ENCODE measurements at places on chromosomes 5 and 9.
A peak's percentile ranks its signal among the peaks of the same experiment; 100 is the strongest.

GRCh38 chr9:110619831-110620230, 40.3 kb upstream of the SVEP1 start:
- no peak for DNase-seq

DNA sequence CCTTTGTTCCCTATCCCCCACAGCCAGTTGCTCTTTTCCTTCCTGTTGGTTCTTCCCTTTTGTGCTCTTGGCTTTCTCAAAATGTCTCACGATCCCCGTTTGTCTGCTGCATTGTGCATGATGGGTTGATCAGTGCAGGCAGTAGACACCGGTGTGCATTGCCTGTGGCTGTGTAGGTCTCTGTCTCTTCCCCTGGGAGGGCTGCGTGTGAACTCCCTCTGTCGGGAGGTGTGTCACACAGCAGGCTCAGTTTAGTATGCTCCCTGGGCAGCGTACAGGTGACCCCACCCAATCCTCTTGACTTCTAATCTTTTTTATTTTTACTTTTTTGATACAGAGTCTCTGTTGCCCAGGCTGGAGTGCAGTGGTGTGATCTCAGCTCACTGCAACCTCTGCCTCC, 265.3 kb downstream of the FSTL4 start:
- no peak for DNase-seq

GRCh38 chr5:126936775-126937418, 93.5 kb downstream of the MARCHF3 start:
- no peak for DNase-seq

- DNase-seq, result no peak
Measured at GRCh38 chr5:19564036-19564435, 424.0 kb downstream of the CDH18 start.

GRCh38 chr5:161751265-161751664, 65.7 kb downstream of the GABRA6 start:
- DNase-seq, result no peak

- peak; percentile 70 for DNase-seq
Measured at GRCh38 chr9:33264003-33264472, 470 bp downstream of the BAG1 start.

GRCh38 chr5:107418902-107419301, 251.8 kb downstream of the EFNA5 start:
- DNase-seq, result no peak

DNA sequence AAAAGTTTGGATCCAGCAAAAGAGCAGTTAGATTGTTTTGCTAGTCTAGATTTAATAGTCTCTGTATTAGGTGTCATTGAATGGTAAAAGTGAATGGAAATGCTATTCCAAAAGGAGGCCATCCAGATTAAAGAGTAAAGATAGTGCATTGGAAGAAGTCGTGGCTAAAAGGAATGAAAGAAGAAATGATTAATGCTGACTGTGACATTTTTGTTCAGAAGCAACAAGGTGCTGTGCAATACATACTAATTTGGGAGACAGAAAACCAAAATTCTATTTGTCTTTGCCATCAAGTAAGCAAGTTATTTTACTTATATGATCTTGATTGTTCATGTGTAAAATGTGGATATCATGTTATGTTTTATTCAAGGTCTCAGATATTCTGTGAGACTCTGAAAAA, 85.1 kb downstream of the GPBP1 start:
- DNase-seq, result no peak

- DNase-seq, result no peak
Measured at GRCh38 chr9:109870365-109870764, 90.4 kb downstream of the PALM2AKAP2 start.

DNA sequence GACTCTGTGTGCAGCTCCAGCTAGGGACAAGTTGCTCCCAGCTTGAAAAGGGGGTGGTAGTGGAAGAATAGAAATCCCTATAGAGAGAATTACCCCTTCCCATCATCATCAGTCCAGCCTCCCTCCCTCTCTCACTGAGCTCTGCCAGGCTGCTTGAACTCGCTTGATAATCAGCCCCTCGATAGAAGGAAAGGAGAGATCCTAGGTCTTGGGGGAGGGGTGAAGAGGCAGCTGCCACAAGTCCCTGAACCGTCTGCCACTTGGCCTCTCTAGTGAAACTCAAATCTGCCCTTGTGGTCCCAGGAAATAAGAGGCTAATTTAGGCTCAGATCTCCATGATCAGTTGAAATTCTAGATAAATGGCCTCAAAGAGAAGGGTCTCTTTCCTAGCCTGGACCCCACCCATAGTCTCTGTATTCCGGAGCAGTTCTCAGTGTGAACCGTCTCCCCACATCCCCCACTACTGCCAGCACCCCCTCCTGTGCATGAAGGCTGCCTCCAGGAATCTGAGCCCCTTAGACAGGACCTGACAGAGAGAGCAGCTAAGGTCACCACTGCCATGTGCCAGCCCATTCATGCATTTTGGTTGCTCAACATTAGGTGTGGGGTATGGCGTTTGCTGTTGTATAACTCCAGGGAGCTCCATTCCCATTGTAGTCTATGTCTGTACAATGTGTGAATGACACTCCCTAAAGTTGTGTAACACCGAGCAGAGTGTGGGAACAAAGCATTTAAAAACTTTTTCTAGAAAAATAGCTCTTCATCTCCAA, 5.5 kb downstream of the DNAJB5 start:
- DNase-seq, result no peak

GRCh38 chr5:19035816-19036215, 952.2 kb downstream of the CDH18 start:
- no peak for DNase-seq

- peak; percentile 43 for DNase-seq
Measured at GRCh38 chr9:129612815-129613519, 7.9 kb downstream of the C9orf50 start.

- DNase-seq, result no peak
Measured at GRCh38 chr5:16593013-16593412, 23.8 kb downstream of the RETREG1 start.

- DNase-seq, result no peak
Measured at GRCh38 chr5:83472213-83472507, 616 bp downstream of the VCAN start.

DNA sequence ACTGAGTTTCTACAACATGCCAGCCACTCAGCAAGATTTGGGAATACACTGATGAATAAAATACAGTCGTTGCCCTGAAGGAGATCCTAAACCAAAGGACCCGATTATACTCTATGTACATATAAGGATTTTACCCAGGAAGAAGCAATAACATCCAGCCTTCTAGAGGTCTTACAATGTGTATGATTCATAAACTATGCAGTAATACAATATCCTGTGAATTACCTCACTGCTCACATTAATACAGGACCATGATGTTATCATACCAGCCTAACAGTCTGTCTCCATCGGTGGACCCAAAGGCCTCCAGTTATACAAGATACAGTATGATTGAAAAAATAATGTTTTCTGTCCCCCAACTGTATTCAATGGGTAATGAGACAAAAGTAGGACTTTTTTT, 310.5 kb upstream of the TRPM3 start:
- DNase-seq, result no peak

- DNase-seq, result no peak
Measured at GRCh38 chr9:110659891-110660541, 8.6 kb upstream of the MUSK start.

DNA sequence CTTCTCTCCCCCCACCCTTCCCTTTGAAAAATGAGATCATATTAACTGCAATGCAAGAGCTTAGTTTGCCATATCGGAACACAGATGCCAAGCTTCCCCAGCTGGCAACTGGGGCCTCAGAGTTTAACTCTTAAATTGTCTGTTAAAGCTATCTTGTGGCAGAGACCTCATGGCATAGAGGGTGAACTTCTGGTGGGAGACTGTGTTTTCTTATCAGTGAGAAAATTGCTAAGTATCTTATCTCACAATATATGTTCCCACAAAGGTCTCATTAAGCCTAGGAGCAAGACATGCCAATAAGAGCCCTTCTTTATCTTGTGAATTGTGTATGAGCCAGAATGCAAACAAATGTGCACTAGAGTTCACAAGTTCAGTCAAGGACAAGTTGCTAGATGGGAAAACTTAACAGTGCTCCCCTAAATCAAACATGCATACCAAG, 12.3 kb downstream of the NFIB start:
- no peak for DNase-seq

DNA sequence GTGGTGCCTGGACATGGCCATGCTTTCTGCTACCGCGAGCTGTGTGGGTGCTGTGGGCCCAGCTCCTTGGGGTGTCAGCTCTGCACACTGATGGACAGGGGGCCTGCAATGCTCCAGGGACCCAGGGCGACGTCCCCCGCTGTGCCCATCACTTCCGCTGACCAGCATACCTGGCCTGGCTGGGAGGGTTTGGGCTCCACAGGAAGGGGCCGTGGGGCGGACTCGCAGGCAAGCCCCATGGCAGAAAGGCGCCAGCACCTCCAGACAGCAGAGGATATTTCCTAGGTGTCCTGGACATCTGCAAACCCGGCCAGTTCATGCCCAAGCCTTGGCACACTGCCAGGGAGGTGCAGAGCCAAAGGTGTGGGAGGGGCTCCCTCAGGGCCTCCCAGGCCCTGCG, 295.8 kb upstream of the IRX4 start:
- no peak for DNase-seq

- no peak for DNase-seq
Measured at GRCh38 chr5:56633950-56634349, 181.4 kb upstream of the MAP3K1 start.

DNA sequence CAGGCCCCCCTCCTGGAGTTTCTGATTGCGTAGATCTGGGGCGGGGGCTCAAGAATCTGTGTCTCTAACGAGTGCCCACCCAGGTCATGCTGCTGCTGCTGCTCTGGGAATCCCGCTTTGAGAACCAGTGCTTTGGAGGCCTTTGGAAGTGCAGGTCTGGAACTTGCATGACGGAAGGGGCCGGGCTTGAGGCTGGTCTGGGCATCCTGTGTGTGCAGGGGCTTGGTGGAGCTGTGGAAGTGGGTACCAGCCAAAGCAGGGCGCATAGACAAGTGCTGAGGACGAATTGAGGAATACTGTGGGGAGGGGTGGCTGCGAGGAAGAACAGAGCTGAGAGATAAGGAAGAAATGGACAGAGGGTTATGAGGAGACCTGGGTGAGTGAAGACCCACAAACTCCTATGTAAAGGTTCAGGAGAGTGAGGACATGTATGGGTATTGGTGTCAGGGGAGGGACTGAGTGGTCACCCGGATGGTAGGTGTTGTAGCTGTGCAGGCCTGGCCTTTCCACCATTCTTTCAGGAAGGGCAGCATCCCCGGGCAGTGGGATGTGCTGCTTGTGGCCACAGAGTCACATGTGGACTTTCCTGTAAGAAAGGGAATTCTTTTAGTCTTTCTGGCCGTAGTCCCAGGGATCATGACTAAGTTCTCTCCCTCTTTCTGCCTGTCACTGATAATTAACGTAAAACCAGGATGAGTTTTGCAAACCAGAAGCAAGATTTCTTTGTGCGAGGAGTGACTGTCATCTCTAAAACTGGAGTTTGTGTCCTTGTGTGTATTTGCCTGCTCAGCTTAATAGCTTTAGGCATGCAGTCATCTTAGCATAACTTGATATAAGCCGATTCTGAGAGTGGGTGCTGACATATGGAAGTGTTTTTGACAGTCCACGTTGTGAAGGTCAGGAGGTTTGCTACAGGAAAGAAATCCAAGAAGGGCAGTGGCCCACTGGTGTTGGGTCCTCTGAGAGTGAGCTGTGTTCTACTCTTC, 43.3 kb upstream of the TJP2 start:
- no peak for DNase-seq

DNA sequence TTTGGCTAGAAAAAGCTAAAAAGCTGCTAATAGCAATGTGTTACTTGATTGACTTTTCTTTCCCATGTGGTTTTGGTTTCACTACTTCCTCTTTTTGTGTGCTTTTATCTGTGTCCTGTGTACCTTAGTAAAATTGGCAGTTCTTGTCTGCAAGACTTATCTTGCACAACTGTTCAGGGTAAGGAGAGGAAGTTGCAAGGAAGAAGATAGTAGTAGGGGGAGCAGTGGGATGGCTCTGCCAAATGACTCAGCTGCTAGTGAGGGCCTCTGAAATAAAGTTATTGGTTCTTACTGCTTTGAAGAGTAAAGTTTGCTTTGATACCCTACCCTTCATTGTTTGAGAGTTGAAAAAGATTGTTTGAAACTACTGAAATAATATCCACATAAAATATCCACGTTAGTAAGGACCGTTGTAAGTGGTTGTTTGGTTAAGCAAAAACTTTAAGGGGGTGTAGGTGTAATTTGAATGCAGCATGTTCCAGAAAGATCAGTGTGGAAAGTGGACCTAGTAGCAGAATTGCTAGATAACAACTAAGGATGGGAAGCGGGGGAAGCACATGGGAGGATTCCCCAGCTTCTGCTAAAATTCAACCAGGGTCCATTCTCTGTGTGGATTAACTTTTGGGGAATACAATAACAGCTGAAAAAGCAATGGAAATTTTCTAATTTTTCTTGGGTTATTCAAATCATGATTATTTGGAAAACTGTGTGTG, 123.5 kb downstream of the SCAMP1 start:
- DNase-seq, result no peak

GRCh38 chr5:87116825-87117512, 150.7 kb upstream of the RASA1 start:
- no peak for DNase-seq

DNA sequence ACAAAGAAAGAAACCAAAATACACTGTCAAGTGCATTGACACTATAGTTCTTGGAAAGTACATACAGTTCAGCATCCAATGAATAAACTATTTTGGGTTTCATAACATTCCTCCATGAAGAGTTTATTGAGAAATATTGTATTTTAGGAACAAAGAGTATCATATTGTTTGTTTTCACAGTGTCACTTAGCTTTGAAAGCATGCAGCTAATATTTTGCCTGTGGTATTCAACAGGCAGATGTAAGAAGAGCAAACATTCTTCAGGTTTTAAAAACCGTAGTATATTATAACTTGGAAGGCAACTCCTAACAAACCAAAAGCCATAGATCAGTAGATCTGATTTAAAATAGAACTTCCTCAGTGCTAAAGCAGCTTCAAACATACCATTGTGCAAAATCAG, 4.5 kb downstream of the PRELID2 start:
- DNase-seq, result no peak

DNA sequence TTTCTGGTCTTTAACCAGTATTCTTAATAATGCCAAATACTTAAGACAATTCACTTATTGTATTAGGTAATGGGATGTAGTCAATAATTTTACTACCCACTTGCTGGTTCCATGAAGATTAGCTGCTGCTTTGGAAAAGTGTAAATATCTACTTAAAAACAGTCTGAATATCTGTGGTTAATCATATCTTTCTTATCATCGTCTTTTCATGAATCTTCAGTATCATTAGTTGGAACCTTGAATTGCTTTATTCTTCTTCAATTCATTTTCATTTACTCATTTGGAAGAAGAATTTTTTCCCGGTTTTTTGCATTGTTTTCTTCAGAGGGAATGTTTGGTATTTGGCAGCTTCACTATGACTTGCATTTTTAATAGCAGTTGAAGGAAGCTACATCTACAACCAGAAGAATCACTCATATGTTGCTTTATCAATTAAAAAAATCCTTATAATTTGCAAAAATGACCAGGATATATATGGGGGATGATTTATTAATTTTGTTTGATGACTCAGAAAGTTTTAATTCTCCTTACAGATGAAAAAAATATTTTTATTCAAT, 1398.3 kb upstream of the CDH6 start:
- no peak for DNase-seq

DNA sequence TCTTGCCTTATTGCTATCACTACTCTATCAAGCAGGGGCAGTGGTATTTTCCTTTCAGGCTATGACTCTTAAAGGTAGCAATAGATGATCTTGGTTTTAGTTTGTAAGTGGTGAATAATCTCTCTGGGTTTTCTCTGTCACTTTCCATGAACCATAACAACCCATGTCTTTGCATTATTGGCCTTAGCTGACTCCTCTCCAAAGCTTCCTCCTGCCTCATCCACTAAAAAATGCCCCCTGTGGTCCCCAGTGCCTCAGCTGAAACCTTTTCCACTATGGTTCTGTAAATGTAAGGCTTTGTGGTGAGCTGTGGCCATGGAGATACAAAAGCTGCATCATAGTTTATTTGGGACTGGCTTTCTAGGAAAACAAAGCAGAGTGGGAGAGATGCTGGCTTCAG, 128.8 kb downstream of the GPBP1 start:
- no peak for DNase-seq

Data from anterior cingulate cortex (tissue), 58 donors.